NCI-H1436 treated with DMSO at 0.1 percent for 48 hours (cell line): ENCODE measurements at places on chromosomes 11 and 22.

DNA sequence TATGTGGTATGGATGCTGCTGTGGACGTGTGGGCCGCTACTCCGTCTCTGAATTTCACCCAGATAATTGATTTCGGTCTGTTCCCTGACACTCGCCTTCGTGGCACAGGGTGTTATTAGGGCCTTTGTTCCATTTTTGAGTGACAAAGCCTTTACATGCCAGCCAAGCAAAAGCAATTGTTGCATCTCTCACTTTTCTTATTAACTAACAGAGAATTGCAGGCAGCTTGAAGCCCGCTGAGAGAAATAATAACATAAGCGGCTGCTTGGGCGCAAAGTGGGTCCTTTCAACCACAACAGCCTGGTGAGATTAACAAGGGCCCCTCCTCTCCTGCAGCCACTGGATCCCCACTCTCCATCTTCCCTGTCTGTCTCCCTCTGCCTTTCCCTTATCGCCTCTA lies 449.4 kb downstream of the NTM start:
- DNase-seq, result no peak

GRCh38 chr11:19697721-19698121 lies 14.9 kb upstream of the NAV2 start:
- DNase-seq, result no peak

GRCh38 chr22:50201191-50202129 lies 649 bp downstream of the SELENOO start:
- DNase-seq, result no peak

- no peak for DNase-seq
Observed at GRCh38 chr11:106493751-106494150, 416.3 kb downstream of the AASDHPPT start.

GRCh38 chr11:122271745-122272144 lies 155.7 kb upstream of the BLID start:
- DNase-seq, result no peak

- DNase-seq, result no peak
Observed at GRCh38 chr22:48161298-48161697, 1398.8 kb downstream of the TBC1D22A start.

- DNase-seq, result no peak
Observed at GRCh38 chr11:66495401-66495854, 15.0 kb upstream of the BBS1 start.

GRCh38 chr11:22703040-22703439 lies 36.6 kb downstream of the GAS2 start:
- no peak for DNase-seq

DNA sequence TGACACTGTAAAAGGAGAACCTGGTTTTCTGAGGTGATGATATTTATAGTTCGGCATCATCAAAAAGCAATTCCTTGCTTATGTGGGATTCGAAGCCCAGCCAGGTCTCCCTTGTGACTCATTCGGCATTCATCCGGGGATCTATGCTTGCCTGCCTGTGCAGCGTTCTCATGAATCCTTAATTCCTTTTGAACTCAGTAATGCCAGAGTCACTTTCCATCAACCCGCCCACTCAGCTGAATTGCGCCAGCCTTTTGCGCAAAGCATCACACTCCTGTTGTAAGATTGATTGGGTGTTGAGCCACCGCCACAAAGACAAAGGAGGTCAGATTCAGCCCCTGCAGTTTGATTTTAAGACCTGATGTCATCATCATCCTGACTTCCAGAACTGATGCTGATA lies 128.6 kb downstream of the SLC17A6 start:
- DNase-seq, result no peak

- no peak for DNase-seq
Observed at GRCh38 chr22:32950366-32950765, 107.8 kb downstream of the SYN3 start.

DNA sequence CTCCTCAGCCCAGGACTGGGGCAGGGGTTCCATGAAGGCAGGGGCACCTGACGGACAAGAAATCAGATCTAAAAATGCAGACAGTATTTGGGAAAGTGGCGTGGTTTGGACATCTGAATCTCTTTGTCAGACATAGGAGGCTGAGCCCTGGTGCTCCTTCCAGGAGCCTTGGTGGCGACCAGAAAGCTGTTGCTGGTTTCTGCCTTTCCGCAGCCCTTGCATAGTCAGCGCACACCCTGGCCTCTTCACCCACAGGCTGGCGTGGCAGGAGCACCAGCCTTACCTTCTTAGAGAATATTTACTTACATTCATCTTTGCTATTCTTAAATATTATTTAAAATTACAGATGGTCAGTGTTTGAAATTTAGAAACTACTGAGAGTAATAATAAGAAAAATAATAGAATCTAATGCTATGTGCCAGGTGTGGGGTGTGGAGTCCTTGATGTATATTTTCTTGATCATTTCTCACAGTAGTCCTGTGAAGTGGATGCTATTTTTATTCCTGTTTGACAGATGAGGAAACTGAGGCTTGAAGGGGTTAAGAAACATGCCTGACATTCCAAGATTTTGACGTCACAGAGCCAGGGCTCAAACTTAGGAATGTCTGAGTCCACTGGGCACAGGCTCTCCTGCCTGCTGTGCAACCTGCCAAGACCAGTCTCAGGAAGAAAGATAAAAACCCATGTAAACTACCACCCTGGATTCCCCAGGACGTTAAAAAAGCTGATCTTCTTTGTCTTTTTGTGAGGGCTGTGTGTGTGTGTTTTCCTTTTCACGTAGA lies 51.6 kb downstream of the TBC1D22A start:
- no peak for DNase-seq

DNA sequence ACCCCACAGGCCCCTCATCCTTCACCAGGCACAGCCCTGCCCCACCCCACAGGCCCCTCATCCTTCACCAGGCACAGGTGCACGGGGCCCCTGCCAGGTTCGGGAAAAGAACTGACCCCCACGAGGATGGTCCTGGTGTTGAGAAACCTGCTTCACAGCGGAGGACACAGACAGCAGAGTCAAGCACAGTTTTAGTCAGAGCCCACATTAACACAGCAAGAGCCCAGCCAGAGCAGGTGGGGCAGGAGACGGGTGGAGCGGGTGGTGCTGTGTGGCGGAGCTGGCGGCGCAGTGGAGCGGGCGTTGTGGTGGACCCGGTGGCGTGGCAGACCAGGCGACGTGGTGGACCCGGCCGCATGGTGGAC lies 1085.5 kb downstream of the BRD1 start:
- no peak for DNase-seq

DNA sequence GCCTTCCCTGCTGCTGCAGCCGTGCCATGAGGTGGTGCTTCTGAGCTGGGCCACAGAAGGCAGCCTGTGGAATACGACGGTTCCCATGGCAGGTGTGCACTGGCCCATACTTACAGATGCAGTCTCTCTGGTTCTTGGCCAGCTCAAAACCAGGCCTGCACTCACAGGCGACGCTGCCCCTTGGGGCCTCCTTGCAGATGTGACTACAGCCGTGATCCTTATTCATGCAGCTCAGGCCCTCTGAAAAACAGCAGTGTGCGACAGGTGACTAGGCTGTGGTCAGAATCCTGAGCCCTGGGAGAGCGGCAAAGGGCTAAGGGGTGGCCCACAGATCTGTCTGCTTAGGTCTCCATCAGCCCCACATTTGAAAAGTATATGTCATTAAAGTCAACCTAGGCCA lies 22.1 kb downstream of the SCUBE2 start:
- DNase-seq, result no peak

GRCh38 chr11:57214494-57214893 lies 22.6 kb downstream of the APLNR start:
- no peak for DNase-seq

DNA sequence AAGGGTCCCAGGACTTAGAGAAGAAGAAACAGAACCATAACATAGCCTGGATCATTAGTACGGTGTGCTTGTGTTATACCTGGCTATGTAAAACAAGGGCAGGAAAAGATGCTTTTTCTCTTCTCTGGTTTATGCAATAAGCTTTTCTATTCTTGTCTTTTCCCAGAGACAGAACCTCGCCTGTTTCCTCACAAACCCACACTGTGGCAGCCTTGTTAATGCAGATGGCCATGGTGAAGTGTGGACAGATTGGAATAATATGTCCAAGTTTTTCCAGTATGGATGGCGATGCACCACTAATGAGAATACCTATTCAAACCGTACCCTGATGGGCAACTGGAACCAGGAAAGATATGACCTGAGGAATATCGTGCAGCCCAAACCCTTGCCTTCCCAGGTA lies 2.9 kb downstream of the CFAP68 start:
- no peak for DNase-seq

DNA sequence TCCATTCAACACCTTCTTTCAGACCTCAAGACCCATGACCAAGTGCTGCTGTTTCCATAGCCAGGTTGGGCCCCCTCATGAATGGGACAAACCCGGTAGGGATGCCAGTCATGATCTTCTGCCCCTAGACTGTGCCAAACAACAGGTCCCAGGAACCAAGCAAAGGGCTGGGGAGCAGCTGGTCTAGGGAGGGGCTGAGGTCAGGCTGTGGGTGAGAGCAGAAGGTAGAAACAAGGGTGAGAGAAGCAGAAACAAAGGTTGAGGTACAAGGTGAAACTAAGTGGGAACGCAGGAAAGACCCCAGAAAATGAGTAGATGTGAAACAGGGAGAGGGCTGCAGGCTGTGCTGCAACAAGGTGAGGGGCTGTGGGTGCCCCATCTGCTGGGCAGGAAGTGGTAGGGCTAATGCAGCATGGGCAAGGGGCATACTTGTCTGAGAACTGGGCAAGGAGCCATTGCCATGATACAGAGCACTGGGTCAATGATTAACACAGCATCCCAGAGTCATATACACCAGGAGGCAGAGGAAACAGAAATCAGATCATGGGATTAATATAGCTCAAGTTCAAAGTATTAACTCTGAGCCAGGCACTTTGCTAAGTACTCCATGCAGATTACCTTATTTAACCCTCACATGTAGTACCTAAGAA lies 45.9 kb downstream of the SLC1A2 start:
- no peak for DNase-seq

DNA sequence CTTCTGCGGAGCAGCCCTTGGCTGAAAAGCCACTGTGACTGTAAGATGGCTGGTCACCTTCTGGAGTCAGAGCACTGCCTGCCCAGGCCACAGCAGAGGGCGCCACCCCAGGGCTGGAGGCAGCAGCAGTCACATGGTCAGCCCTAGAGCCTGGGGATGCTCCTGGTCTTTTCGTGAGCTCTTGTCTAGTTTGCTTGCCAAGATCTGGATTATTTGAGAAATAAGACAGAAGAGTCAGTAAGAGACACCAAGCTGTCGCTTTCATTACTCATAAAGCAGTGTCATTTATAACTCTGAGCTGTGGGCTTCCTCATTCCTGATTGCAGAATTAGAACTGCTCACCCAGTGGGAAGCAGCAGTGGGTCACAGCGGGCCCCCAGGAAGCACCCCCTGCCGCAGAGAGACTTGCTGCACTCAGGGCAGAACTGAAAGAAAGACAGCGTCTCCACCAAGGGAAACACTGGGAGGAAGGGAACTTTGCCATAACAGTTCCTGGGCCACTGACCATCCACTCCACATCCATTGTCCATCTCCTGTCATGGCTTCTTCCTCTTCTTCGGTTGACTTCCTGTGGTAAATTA lies 56.7 kb downstream of the PPP6R2 start:
- no peak for DNase-seq

- DNase-seq, result no peak
Observed at GRCh38 chr11:6258571-6259081, 1.0 kb upstream of the CCKBR start.

DNA sequence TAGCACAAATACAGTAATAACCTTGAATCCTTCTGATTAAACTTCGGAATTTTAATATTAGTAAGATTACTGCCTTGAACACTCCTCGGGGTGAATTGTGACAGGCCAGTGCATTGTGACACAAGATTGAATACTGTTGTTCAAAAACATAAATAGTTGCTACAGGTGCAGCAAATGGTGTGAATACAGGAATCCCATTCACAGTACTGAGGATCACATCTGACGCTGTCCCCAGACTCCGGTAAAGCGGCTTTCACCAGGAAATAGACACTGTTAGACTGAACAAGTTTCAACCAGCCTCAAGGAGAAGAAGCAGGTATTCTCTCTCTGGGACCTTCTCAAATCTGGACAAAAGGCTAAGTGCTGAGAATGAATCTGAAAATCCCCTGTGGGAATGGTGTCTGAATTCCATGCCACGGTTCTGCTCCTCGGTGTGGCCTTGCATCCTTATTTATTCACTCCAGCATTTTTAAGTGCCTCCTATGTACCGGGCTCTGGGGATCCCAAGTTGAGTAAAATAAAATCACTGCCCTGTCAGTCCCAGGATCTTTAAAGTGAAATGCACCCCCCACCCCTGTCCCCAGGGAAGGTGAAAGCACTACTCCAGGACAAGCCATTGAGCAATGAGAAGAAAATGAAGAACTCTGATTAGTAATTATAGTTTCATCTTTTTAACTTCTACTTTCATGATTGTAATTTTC lies 3.4 kb downstream of the LGR4 start:
- no peak for DNase-seq

DNA sequence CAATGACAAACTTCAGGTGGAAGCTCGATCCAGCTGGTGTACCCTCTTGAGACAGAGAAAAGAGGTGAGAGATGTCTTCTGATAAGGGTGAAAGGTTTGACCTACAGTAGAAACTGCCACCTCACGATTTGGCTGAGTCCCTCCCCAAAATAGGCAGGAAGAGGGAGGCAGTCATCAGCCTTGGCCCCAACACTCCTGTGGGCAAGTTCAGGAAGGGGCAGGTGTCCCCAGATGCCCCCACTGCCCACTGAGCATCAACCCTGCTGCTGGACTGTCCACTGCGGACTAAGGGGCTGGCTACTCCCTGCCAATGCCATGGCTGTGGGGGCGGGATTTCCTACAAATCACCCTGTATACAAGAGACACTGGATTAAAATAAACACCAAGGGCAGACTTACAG lies 441.4 kb downstream of the BUD13 start:
- no peak for DNase-seq

GRCh38 chr11:130340671-130341319 lies 26.1 kb upstream of the ZBTB44 start:
- no peak for DNase-seq

- DNase-seq, result no peak
Observed at GRCh38 chr11:15621565-15621964, 506.8 kb downstream of the INSC start.

- DNase-seq, result no peak
Observed at GRCh38 chr11:35826006-35826405, 117.9 kb upstream of the LDLRAD3 start.

GRCh38 chr22:33470456-33470855 lies 412.3 kb upstream of the SYN3 start:
- no peak for DNase-seq
